KG1 (cell line): ENCODE measurements at places on chromosomes 11 and 22.
A peak's percentile ranks its signal among the peaks of the same experiment; 100 is the strongest.

DNA sequence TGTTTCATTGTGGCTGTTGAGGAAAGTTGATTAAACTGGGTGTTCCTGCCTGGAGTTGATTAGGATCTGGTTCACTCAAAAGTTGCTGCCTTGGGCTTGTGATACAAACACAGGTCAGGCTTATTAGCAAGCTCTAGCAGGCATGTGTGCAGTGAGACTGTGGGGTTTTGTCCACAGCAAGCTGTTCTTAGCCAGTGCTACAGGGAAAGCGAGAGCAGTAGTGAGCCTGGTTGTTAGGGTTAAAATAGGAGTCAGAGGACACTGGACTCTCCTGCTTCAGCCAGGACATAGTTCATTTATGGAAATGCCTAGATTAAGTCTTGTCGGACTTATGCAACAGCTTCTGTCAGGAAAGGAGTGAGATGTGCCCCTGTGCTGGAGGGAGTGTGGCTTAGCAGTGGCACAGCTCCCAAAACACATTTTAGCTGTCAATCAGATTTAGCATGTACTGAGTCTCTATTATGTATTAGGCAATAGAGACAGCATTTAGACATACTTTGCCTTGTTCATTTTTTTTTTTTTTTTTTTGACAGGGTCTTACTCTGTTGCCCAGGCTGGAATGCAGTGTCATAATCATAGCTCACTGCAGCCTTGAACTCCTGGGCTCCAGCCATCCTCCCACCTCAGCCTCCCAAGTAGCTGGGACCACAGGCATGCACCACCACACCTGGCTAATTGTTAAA, 8.7 kb downstream of the SNRPD3 start:
- no peak for DNase-seq

DNA sequence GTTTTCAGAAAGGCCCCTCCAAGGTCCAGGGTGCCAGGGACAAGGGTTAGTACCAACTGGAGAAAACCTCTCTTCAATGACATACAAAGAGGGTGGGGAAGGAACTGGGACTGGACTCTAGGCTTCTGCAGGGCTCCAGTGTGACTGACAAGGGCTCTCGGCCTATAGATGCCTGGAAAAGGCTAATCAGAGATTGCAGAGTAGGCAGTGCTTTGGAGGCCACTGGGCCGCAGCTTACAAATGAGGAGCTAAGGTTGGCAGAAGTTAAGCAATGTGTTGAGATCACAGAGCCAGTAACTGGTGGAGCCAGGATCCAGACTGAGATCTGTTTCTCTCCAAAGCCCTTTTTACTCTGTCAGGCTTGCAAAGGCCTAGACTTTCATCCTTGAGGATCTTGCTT, 7.4 kb upstream of the DGKZ start:
- DNase-seq: no peak

DNA sequence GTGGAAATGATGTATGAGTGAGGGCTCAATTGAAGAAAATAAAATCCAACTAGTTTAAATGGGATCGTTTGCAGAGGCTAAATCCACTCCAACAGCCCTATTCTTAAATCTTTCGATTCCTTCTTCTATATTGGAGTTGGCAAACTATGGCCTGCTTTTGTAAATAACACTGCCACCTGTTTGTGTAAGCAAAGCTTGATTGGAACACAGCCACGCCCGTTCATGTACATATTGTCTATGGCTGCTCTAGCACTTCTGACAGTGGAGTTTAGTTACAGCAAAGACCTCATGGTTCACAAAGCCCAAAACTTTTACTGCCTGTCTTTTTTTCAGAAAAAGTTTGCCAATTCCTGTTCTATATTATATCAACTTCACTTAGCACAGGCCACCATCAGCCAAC, 40.6 kb upstream of the RCN1 start:
- DNase-seq: no peak

DNA sequence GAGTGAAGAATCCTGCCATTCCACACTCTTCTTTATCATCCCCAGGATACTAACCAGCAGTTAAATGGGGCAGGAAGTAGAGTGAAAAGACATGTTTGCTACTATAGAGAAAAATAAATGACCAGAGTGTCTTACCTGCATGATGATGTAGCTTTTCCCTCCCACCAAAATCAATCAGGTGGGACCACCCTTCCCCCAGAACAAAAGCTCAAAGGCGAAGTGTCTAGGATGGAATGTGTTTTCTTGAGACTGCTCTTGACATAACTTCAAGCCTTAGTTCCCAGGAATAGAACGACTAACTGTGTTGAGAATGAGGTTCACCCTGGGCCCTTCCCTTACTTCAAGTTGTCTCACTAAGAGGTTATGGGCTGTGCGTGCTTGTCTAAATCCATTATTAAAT, 339.2 kb upstream of the CCDC90B start:
- no peak for DNase-seq

DNA sequence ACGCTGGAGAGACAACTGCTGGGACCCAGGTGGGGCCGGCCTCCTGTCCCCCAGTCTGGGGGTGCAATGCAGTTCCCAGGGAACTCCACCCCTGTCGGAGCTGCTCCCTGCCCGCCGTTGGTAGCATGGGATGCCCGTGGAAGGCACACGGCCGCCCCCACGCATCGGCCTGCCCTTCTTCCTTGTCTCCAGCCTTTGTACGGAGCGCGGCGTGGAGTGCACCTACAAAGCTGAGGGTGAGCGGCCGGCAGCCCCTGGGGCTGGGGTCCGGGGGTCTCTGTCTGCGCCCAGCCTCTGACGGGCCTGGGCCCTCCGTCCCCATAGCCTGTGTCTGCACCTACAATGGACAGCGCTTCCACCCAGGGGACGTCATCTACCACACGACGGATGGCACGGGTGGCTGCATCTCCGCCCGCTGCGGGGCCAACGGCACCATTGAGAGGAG, 23.2 kb downstream of the MUC5AC start:
- DNase-seq: no peak

- no peak for DNase-seq
Measured at GRCh38 chr11:46326813-46327416, 20.3 kb upstream of the DGKZ start.

- DNase-seq: no peak
Measured at GRCh38 chr11:69312453-69313404, 18.8 kb downstream of the MYEOV start.

- DNase-seq: no peak
Measured at GRCh38 chr22:25883482-25884033, 141.6 kb downstream of the MYO18B start.

- DNase-seq: no peak
Measured at GRCh38 chr11:36153551-36153950, 135.7 kb downstream of the COMMD9 start.

- DNase-seq: no peak
Measured at GRCh38 chr11:76850130-76850529, 10.6 kb upstream of the ACER3 start.

- peak; percentile 3 for DNase-seq
Measured at GRCh38 chr22:40898850-40899357, 37.0 kb upstream of the DNAJB7 start.

GRCh38 chr11:81717695-81718094, 1016.0 kb downstream of the FAM181B start:
- DNase-seq: no peak

DNA sequence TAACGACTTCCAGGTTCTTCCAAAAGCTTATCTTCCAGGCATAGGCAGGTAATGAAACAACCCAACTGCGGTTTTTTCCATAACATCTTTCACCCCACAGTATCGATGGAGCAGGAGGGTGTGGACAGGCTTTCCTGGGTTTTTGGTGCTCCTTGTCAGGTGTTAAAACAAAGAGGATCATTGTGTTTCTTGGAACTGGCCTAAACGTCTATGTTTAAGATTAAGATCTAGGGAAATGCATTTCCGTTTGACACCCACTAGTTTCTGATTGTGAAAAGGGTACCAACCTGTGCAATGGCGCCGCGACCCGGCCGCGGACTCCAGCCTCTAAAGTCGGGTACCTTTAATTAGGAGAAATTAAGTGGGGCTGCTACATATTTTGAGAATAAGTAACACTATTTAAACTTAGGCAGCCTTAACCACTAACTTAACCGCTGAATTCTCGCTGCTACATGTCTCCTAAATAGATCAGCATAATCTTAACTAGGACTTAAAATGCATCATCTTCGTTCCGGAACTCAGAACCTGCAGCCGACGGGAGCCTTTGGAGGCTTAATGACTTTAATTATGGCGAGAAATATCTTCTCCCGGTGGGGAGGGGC, 31.5 kb downstream of the C22orf31 start:
- no peak for DNase-seq

DNA sequence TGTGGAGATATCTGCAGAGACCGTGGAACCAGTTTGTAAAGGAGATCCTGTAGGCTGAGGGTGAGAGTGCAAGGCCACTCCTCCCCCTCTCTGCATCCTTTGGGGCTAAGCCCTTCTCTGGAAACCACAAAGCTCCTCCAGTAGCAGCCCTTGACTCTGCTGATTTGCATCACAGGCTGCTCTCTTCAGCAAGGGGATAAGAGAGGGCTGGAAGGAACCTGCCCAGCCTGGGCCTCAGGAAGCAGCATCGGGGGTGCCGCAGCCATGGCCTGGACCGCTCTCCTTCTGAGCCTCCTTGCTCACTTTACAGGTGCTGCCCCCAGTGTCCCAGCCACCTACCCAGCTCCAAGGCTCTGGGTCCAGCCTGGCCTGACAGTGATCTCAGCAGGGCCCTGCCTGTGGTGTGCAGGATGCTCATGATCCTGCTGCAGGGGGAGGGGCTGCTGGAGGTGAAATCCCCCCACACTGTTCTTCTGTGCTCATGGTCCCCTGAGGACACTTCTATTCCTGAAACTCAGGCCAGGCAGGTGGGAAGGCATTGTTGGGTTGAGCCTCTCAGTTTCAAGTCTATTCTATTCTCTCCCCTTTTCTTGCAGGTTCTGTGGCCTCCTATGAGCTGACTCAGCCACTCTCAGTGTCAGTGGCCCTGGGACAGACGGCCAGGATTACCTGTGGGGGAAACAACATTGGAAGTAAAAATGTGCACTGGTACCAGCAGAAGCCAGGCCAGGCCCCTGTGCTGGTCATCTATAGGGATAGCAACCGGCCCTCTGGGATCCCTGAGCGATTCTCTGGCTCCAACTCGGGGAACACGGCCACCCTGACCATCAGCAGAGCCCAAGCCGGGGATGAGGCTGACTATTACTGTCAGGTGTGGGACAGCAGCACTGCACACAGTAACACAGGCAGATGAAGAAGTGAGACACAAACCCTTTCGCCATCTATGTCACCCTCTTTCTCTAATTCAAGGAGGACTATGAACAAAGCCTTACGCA, 68.5 kb upstream of the IGLL5 start:
- DNase-seq: no peak

DNA sequence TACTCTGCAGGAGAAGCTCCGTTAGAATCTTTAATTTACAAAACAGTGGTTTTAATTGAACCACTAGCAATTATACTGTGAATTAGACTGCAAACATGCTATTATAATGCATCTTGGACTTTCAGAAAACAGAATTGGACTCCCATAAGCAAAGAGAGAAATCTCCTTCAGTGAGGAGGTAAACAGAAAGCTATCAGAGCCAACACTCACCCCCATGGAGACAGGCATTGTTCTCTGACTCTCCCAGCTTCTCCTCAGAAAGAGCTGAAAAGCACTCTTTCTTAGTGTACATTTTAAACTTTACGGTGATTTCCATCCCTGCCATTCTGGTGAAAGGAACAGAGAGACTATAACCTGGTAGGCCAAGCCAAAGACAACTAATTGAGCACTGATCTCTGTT, 176.9 kb downstream of the GRIA4 start:
- DNase-seq: no peak

GRCh38 chr11:15309296-15309695, 194.6 kb downstream of the INSC start:
- DNase-seq: no peak

DNA sequence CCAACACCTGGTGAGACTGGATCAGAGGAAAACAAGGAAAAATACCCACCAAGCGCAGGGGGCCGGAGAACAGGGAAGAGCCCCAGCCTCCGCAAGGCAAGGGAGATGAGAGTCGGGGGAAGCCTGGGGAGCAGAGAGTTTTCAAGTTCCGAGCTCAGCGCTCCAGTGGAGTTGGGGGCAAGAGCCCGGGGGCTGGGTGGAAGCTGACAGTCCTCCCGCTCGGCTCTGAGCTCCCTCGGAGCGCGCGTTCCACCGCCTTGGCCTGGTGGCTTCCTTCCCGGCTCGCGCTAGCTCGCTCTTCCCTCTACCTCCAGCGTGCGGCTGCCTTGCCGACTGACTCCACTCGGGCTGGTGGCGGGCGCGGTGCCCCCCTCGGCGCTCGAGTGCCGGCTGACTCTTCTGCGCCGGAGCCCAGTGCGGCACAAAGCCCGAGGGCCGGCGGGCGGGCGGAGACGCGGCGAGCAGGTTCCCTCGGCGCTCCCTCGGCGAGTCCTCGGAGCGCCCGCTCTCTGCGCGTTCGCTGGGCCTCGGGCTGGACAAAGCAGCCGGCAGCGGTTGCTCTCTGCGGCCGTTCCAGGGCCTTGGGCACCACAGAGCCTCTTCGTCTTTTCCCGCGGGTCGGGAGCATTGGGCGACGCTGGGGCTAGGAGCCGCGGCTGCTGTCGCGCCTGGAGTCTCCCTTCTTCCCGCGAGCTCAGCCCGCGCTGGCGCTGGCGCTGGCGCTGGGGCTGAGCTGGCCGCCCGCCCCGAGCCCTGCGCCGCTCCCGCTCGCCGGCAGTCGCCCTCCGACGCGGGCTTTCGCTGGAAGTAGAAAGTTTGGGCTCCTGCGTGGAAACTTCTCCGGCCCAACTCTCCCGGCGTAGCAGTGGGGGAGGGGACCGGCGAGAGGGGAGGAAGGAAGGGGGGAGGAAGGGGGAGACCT, 1.0 kb downstream of the PAX6 start:
- DNase-seq: no peak
